Activated naive CD4-positive, alpha-beta T cell treated with anti-CD3 and anti-CD28 coated beads, Interleukin-2, amount 50 U/mL, for 16 hours (primary cell): ENCODE measurements at places on chromosomes 12 and 14.

GRCh38 chr14:55500219-55500701, 59.8 kb upstream of the TBPL2 start:
- no peak for DNase-seq

DNA sequence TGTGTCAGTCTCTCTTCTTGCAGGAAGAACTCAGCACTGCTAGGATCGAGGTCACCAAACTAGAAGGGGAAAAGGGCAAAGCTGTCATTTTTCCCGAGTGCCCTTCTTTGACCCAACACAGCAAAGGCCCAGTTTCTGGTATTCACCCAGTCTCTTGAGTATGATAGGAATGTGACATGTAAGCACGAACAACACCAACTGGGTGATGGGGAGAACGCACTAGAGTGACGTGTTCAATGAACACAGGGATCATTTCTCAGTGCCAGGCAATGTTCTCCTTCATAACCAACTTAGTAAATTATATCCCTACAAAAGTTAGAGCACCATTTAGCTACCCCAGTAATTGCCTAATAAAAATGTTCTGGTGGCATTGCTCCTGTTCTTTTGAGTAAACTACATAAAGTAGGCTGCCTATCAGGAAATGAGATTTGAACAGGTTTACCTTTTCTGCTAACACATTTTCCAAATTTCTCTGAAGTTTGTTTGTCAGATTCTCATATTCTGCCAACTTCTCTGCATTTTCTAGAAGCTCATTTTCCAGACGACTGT, 64.5 kb downstream of the NIN start:
- DNase-seq: no peak

DNA sequence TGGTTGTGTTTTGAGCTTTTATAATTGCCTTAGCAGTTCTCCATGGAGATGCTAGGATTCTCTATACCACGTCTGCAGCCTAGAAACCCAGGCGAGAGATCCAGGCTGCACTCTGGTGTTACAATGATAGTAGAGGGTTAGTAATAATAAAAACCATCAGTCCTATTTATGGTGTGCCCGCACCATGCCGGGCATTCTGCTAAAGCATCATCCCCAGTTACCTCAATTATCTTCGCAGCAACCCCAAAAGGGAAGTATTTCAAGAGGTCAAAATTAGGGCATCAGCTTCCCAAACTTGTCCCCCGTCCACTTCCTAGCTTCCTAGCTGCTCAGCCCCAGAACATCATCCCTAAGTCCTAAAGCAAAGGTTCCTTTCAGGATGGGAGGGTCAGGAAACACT, 3.2 kb downstream of the SYNE3 start:
- DNase-seq: no peak

DNA sequence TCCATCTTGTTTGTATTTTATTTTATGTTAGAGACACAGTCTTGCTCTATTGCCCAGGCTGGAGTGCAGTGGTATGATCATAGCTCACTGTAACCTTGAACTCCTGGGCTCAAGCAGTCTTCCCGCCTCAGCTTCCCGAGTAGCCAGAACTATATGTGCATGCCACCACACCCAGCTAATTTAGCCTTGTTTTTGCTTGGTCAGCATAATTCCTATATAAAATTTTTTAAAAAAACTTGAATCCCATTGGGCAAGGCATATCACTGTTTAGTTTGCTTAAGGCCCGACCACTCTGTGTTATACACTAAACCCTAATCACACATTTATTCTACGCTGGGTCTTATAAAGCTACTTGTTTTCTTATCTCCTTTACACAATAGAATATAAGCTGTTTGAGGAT, 266.4 kb downstream of the AKAP6 start:
- no peak for DNase-seq

GRCh38 chr12:71748081-71748850, 6.4 kb upstream of the RAB21 start:
- DNase-seq: no peak

GRCh38 chr14:54023027-54023426, 66.4 kb upstream of the BMP4 start:
- no peak for DNase-seq

DNA sequence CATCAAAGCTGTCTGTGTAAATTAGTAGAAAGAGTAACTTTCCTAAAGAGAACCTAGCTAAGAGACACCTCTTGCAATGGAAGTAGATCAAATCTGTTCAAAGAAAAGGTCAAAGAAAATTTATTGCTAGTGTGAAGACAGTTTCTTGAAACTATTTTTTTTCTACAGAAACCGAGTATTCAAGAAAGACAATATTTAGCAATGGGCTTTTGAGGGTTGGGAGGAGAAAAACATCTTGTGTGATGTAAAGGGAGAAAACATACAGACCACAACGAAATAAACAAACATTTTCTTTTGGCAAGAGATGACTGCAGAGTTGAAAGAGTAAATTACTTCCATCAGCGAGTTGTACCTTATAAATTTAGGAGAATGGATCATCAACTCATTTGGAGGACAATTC, 24.4 kb downstream of the NKX2-1 start:
- DNase-seq: no peak

- DNase-seq: no peak
These were observed 66.6 kb downstream of the DAAM1 start for GRCh38 chr14:59254911-59255545.

DNA sequence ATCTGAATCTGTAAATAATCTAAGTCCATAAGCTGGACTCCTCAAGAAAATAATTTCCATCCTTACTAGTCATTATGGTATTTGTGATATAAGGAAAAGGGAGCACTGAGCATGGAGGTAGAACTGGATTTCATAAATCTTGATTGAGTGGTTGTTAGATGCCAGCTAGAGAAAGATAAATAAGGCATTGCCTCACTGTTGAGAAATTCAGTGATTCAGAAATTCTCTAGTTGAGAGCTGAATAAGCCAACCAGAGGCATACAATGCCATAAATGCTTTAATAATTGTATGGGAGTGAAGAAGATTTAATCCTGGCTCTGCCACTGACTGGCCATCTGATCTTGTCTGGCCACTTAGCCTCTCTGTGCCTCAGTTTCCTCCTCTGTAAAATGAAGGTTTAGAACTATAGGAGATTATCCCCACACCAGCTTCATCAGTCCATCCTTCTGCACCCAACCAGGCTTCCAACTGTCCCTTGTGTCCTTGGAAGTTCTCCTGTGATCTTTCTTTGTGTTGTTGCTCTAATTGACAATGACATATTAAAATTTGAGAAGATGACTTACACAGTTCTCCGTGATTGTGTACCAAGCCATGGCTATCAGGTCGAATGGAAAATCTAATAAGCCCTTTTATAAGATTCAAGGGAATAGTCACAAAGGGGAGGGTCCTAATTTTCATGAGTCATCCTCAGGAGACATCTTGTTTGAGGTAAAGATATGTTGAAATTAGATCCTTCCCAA, 394.3 kb downstream of the EGLN3 start:
- DNase-seq: no peak

- DNase-seq: no peak
These were observed 74.9 kb downstream of the ANO2 start for GRCh38 chr12:5870183-5870582.

- no peak for DNase-seq
These were observed 1.8 kb downstream of the KRR1 start for GRCh38 chr12:75509621-75510020.

- DNase-seq: no peak
These were observed 100.7 kb downstream of the PPP2R5C start for GRCh38 chr14:101862177-101862576.

- no peak for DNase-seq
These were observed 775 bp downstream of the OR10P1 start for GRCh38 chr12:55637467-55637866.

DNA sequence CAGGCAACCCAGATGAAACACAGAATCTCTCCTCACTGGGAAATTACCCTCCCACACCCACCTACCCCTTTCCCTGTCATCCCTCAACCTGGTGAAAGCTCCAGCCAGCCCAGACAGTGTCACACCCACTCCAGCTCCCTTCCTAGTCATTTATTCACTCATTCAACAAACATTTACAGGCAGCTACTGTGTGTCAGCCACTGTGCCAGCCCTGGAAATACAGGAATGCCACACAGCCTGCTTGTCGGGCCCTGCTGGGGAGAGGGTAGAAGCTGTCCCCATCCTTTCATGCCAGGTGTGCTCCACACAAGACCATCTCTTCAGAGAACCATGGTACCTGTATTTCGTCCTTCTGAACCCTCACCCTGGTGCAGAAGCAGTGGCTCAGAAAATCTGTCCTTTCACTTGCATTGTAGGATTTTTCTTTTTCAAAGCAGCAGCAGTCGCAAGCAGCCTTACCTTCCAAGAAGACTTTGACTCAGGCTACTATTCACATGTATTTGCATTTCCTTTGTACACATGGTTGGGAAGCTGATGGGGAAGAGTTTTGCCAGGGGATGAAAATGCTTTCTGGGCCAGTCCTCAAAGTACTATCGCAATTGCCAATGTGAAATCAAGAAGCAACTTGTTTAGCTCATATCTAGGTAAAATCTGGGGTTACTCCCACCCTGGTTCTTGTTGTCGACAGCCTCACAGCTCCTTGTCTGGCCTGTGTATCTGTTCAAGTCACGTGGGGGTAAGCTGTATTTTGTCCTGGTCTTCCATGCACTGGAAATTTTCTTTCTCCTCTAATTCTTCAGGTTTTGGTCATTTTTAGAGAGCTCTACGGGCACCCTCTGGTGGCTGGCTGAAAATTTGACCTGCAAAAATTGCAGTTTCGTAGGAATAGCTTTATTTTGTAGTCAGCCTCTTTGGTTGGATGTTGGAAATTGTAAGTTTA, 147.4 kb upstream of the EGLN3 start:
- no peak for DNase-seq

GRCh38 chr12:20150835-20151422, 217.4 kb upstream of the PDE3A start:
- no peak for DNase-seq

- DNase-seq: no peak
These were observed 3.4 kb upstream of the RNASE7 start for GRCh38 chr14:21038441-21039422.

GRCh38 chr14:37658156-37658555, 62.7 kb downstream of the TTC6 start:
- no peak for DNase-seq

DNA sequence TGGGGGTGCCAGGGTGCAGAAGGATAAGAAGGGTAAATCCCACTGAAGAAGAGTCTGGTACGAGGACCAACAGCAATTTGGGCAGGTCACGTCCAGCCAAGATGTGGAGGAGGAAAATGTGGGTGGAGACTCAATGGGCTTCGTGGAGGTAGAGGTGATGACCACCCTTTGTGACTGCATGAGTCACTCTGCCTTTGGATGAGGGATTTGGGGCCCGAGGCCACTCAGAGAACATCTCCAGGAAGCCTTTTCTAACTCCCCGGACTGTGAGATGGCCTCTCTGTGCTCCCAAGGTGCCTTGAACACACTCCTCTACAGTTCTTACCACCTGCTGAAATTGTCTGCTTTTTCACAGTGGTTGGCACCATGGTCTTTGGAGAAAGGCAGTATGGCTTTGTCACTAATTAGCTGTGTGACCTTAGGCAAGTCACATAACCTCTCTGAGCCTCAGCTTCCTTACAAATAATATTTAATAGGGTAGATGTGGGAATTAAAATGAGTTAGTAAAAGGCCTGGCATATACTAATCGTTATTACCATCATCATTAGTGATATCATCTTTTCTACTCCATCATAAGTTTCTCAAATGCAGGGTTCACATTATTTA, 67.0 kb upstream of the ARHGAP5 start:
- no peak for DNase-seq

DNA sequence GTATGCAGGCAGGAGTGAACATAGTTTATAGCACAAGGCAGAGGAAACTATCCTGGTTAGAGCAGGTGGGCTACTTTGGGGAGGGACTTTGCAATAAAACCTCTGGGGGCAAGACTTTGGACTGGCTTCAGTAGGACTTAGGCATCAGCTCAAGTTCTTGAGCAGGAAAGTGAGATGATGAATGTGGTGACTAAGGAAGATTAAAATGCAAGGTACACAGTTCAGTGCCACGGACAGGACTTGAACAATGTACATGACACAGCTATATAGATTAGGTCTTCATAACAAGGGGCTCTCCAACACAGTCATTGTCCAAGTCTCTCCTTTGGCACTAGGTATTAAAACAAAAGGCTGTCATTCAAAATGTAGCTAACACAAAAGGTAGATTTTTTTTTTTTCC, 21.4 kb upstream of the PPP4R4 start:
- DNase-seq: no peak

GRCh38 chr14:94295360-94296180, 2.5 kb upstream of the SERPINA10 start:
- DNase-seq: no peak

DNA sequence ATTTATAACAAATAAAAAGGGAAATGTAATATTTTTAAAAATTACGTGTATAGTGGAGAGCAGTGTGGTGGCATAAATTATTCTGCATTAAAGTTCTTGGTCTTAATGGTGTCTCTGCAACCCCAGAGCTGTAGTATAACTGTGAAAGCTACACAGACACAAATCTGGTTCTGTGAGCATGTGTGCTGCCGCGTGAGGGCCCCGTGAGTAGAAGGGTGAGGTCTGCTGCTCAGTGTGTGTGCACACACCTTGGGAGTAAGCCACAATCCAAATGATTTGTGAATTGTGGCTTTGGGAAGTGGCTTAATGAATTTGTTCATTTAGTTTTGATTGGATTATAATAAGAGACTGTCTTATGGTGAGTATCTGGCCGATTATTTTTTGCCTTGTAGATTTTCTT, 16.8 kb downstream of the PELI2 start:
- no peak for DNase-seq

DNA sequence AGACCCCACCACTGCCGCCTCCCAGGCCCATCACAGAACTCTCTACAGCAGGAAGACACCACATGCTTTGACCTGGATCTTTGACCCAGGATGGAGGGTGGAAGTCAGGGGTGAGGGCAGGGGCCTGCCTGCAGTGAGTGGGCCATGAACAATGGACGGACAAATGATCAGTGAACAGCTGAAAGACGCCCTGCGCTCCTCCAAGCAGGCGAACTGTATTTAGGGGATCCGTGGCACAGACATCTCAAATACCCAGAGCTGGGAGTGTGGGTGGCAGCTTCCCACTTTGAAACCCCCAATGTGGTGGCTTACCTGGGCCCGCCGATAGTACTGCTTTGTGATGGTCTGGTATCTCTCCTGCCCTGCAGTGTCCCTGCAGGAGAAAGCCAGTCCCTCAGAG, 8.7 kb upstream of the GPX2 start:
- no peak for DNase-seq

GRCh38 chr12:127515941-127516340, 751.0 kb upstream of the TMEM132C start:
- DNase-seq: no peak

DNA sequence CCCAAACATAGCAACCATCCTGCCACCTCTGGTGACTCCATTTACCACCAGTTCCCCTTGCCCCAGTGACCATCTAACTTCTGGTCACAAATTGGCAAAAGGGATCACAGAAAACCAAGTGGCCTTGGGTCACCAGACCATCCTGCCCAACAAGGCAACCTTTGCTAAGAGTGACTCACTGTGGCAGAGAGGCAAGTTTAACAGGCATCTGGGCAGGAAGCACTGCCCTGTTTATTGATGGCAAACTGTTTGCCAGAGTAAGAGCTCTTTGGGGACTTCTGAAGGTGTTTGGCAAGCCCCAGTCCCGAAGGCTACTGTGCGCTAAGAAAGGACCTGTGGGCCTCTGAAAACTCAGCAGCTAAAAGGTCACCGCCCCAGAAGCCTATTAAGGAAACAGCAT, 28.2 kb upstream of the TMEM233 start:
- DNase-seq: no peak
